Erythroblast (primary cell): ENCODE measurements at places on chromosomes 7 and 10.

DNA sequence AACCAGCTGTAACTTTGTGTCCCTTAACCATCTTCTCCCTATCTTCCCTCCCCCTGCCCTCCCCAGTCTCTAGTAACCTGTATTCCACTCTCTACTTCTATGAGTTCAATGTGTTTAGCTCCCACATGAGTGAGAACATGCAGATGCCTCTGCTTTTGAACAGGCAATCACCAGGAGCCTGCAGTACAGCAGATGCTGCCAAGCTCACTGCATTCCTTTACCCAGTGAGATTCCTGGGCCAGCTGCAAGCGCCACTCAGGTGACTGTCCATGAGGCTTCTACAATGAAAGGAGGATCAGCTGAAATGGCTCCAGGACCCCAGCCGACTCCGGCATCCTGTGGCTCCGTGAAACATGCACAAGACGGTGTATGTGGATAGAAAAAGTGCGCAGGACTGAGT is 15.7 kb downstream of the GRID1 start:
- DNase-seq: no peak

DNA sequence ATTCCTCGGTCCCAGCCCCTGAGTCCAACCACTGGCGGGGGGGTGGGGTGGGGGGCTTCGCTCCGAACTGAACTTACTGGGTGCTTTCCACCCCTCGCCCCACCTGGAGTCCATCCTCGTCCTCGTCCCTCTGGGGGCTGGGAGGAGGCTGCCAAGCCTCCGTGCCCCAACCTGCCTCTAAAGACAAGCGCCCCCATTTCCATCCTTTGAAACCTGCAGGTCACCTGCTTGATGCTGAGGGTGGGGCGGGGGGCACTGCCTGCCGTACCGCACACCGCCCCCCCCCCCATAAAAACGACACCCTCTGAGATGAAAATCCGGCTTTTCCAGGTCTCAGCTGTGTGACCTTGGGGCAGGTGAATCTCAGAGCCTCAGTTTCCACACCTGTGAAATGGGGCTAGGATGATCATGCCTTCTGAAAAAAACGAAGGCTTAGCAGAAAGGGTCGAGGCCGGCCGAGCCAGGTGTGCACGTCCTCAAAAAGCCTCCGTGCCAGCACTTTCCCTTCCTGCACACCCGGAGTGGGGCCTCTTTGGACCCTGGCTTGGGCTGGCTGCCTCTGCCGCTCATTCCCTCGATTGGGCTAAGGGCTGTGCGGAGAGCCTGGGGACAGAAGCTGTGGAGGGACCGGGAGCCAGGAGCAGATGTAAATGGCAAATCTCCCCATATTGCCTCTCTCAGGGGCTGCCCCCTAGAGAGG is 967 bp downstream of the ELFN1 start:
- no peak for DNase-seq

- DNase-seq: no peak
These were observed 23.8 kb downstream of the SEMA3C start for GRCh38 chr7:80895056-80895455.

- no peak for DNase-seq
These were observed 4.4 kb downstream of the HIPK2 start for GRCh38 chr7:139773371-139773770.

DNA sequence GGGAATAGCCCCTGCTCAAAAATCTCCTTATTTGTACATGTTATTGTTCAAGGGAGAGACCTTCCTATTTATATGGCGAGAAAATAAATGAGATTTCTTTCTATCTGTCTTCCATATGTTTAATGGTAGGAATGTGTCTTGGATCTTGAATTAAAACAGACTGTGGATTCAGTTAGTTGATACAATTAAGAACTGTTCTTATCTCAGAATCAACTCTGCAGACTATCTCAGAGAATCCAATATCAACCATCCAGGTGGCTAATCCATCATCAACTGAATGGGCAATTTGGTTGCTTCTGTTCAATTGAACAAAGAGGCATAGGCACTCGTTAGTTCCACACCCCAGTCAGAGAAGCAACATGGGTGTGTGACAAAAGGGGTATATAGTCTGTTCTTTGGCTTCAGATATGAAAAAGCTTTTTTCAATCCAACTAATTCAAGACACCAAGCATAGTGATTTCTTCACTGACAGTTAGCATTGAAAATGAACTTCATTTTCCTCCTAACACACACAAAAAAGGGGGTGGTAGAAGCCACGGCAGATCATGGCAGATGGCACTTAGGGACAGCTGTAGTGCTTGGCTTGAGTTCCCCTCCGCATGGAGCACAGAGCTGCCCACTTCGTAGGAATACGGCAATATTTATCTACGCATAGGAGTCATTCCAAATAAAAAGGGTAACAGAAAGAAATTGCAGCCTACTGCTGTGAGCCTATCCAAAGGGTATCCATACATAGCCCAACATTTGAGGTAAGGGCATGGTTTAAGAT is 135.9 kb downstream of the KIAA1217 start:
- no peak for DNase-seq
